Thoracic aorta (tissue), 2 donors: ENCODE measurements at places on chromosomes 5 and 9.
A peak's percentile ranks its signal among the peaks of the same experiment; 100 is the strongest.

DNA sequence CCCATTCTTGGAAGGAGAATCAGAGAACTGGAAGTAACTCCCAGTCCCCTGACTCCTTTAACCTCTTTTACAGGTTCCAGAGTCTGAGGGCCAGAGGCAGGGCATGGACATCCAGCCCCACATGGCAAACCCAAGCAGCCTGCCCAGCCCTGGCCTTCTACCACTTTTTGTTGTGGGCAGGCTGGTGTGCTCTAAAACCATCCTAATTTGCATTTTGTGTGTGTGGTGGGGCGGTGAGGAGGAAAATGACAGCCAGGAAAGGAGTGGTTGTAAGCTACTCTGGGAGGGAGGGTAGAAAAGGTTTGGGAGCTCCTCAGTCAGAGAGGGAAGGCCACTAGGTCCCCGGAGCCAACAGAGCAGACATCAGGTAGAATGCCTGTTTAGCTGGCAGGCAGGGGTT lies 90.6 kb downstream of the PSD2 start:
- DNase-seq, result no peak
- no peak overlapping the region for H3K4me3 ChIP-seq
- no peaks in the 10 kb centered on the region for H3K27me3 ChIP-seq
- no peaks in the 10 kb centered on the region for H3K4me1 ChIP-seq
- H3K36me3 ChIP-seq, result no peaks in the 10 kb centered on the region

GRCh38 chr5:115599924-115600323 lies 2.4 kb downstream of the TICAM2 start:
- peak overlapping the region; percentile 39 for H3K4me3 ChIP-seq
- no peak for DNase-seq
- no peaks in the 10 kb centered on the region for H3K36me3 ChIP-seq

- no peaks in the 10 kb centered on the region for H3K4me1 ChIP-seq
- no peak overlapping the region for H3K4me3 ChIP-seq
- no peak for DNase-seq
These were observed 56.2 kb upstream of the ANKRD33B start for GRCh38 chr5:10507575-10508096.

DNA sequence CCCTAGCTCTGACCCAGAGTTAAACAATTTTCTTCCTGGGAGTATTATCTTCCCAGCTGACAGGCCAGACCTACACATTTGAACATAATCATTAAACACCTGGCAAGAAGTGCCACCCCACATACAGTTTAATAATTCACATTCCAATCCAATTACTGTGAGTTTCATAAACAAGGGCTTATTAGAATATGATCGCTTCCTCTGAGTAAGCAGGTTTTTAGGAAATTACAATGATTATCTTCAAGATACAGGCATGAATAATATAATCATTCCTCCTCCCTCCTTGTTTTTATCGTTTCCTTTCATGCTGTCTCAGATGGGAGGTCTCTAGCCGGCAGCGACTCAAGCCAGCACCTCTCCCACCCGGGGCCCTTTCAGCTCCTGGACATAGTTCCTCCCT lies 15.8 kb upstream of the KIF4B start:
- no peak overlapping the region for H3K4me3 ChIP-seq
- no peaks in the 10 kb centered on the region for H3K27me3 ChIP-seq
- no peaks in the 10 kb centered on the region for H3K4me1 ChIP-seq
- no peak overlapping the region for H3K27ac ChIP-seq
- no peak for DNase-seq

GRCh38 chr5:29039994-29040393 lies 2001.6 kb upstream of the CDH9 start:
- H3K36me3 ChIP-seq, result no peaks in the 10 kb centered on the region
- H3K27ac ChIP-seq, result no peak overlapping the region
- no peak overlapping the region for H3K4me3 ChIP-seq
- H3K27me3 ChIP-seq, result no peaks in the 10 kb centered on the region
- DNase-seq, result no peak

GRCh38 chr5:148912714-148913398 lies 86.4 kb downstream of the ADRB2 start:
- no peaks in the 10 kb centered on the region for H3K27me3 ChIP-seq
- H3K27ac ChIP-seq, result no peak overlapping the region
- DNase-seq, result no peak
- peaks cover 5% of the 10 kb centered on the region for H3K4me1 ChIP-seq

DNA sequence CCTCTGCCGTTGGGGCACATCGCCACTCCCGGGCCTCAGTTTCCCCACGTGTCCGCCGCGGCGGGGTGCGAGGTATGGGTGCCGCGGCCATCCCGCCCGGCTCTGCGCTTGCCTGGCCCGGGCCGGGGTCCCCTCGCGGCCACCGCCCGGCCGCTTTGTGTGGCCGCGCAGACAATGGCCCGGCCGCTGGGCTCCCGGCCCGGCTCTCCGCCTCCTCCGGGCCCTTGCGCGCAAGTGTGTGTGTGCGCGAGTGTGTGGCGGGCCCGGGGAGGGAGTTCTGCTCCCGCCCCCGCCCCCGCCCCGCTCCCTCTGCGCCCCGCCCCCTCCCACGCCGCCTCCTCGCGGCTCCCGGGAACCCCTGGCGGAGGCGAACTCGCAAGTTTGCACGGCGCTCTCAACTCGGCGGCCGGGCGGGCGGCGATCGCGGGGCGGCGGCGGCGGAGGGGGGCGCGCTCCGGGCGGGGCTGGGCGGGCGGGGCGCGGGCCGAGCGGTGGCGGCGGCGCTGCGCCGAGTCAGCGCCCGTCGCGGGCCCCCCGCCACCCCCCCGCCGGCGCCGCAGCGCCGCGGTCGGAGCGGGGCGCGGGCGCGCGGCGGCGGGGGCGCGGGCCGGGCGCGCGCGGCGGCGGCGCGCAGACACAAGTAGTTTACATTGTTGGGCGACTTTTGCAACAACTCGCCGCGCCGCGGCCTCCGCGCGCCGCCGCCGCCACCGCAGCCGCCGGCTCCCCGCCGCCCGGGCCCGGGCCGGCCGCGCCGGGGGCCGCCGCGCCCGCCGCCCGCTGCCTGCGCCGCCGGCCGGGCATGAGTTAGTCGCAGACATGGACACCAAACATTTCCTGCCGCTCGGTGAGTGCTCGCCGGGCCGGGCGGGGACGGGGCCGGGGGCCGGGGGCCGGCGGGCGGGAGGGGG lies at the start of gene RXRA:
RXRA (plus strand) TSS at position 643 of the 911 bp plus-strand sequence; CDS start at position 820, 177 bp downstream.
- no peak for DNase-seq
- H3K4me3 ChIP-seq, result peak within 1 kb of the TSS; percentile 91
- H3K4me1 ChIP-seq, result peaks cover 43% of the 10 kb centered on the region
- no peaks in the 10 kb centered on the region for H3K36me3 ChIP-seq

DNA sequence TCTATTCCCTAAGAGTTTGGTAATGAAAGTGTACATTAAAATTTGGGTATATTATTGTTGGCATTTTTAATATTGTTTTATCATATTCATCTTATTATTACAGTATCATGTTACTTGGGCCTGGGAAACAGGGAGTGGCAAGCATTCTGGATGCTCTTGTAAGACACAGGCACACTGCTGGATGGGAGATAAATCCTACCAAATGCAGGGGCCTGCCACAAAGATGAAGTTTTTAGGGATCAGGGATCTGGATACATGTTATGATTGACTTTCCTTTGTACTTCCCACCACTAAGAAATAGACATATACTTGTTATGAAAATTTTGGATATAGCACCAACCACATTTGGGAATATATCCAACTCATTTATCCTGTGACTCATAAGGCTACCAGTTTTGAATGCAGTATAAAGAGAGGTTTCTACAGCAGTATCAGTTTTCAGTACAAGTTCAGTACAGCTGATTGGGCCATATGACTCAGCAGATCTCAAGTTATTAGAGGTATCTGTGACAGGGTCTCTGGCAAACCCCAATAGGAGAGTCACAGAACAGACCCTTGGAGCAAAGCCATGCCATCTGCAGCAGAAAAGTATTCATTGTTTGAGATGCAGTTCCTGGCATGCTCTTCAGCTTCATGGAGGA lies 360.1 kb downstream of the DMAC1 start:
- H3K27me3 ChIP-seq, result no peaks in the 10 kb centered on the region
- H3K36me3 ChIP-seq, result no peaks in the 10 kb centered on the region
- H3K4me3 ChIP-seq, result no peak overlapping the region

DNA sequence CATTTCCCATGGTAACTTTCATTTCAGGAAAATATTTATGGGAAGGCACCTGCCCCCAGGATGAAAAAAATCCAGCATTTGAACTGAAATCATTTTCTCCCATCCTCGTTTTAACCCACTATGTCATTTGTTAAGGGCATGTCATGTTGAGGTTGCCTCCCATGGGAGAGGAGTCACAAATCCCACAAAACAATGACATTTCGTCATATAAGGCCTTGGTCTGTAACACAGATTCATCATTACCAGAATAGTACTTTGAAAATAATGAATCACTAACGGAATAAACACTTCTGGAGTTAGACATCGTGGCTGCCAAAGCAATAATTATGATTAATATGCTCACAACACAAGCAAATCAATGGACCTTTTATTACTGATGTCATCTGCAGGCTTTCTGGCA lies 274.1 kb downstream of the NDUFS4 start:
- no peaks in the 10 kb centered on the region for H3K4me1 ChIP-seq
- no peak overlapping the region for H3K4me3 ChIP-seq
- no peaks in the 10 kb centered on the region for H3K27me3 ChIP-seq
- H3K27ac ChIP-seq, result no peak overlapping the region
- H3K36me3 ChIP-seq, result no peaks in the 10 kb centered on the region

- no peak overlapping the region for H3K27ac ChIP-seq
- H3K4me3 ChIP-seq, result no peak overlapping the region
- H3K36me3 ChIP-seq, result no peaks in the 10 kb centered on the region
- H3K4me1 ChIP-seq, result no peaks in the 10 kb centered on the region
These were observed 2.8 kb downstream of the IL3 start for GRCh38 chr5:132063090-132063911.

DNA sequence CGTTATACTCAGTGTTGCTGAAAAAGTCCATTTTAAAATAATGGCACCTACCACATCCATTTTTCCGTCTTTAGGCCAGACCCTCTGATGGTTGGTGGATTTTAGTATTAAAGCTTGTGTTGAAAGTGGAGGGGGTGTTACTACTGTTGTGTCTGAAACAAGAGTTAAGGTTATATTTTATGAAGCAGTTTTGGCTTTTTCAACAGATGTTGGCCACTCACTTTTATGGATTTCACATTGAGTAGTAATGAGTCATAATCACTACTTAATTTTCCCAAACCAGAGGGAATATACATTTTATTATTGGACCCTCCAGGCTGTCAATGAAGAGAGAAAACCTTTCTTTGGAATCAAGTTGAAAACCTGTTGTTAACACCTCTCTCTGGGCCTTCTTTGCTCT lies 88.0 kb downstream of the TRIO start:
- H3K4me1 ChIP-seq, result peaks cover 3% of the 10 kb centered on the region
- DNase-seq, result no peak
- H3K27ac ChIP-seq, result no peak overlapping the region
- no peaks in the 10 kb centered on the region for H3K27me3 ChIP-seq

DNA sequence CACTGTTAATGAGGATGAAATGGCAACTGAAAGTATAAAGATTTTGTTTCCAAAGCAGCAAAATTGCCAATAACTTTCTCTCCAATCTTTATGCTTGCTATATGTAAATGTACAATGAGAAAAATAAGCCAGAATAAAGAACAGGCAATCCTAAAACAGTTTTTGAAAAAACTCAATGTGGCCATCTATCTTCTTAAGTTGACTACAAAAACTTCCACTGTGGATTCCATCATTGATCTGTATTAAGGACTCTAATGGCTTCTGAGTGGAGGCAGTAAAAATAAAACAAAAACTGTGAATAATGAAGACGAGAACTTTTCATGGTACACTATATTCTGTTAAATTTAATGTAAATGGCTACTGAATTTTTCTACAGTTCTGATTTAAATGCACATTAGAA lies 382.9 kb downstream of the TMEM232 start:
- DNase-seq, result no peak
- H3K4me1 ChIP-seq, result peaks cover 49% of the 10 kb centered on the region
- no peak overlapping the region for H3K4me3 ChIP-seq

DNA sequence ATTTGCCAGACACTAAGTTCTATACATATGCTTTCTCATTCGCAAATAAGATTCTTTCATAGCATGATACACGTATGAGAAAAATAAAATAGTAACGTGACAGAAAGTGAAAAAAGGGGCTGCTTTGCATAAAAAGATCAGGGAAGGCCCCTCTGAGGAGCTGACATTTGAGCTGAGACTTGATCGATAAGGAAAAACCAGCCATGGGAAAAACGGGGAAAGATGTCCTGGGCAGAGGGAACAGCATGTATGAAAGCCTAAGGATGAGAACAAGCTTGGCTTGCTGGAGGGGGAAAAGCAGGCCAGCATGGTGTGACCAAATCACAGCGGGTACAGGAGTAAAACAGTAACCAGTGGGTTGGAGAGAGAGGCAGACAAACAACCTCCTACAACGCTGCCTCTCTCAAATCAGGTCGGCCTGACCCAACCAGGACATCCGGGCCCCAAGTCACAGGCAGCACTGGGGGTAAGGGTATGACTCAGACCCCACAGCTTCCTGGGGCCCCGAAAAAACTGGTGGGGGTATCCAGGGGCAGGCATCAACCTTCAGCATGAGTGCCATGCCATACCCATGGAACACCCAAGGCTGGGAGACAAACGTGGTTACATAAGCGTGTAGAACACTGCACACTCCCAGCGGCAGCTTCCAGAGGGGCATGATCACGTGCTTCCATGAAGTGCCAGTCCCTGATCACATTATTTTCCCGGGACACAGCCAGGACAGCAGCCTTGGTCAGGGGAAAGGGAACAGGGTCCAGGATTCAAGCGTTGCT lies 2.2 kb downstream of the TNIP1 start:
- no peaks in the 10 kb centered on the region for H3K27me3 ChIP-seq
- peaks cover 21% of the 10 kb centered on the region for H3K4me1 ChIP-seq
- H3K36me3 ChIP-seq, result no peaks in the 10 kb centered on the region
- no peak overlapping the region for H3K27ac ChIP-seq

DNA sequence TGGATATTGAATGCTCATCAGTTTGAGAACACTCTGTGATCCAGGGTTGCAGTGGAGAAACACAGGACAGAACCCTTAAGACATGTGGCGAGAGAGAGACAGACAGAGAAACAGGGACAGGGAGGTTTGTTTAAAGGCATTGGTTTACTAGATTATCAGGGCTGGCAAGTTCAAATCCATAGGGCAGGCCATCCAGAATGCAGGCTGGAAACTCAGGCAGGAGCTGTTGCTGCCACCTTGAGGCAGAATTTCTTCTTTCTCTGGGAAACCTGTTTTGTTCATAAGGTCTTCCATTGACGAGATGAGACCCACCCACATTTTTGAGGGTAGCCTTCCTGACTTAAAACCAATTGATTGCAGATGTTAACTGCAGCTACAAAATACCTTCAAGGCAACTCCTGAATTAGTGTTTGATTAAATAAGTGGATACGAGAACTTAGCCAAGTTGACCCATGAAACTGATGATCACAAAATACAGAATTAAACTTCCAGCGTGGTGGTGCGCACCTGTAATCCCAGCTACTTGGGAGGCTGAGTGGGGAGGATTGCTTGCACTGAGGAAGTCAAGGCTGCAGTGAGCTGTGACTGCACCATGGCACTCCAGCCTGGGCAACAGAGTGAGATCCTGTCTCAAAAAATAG lies 55.9 kb downstream of the NSUN2 start:
- H3K27ac ChIP-seq, result peak overlapping the region; percentile 71
- H3K36me3 ChIP-seq, result no peaks in the 10 kb centered on the region

DNA sequence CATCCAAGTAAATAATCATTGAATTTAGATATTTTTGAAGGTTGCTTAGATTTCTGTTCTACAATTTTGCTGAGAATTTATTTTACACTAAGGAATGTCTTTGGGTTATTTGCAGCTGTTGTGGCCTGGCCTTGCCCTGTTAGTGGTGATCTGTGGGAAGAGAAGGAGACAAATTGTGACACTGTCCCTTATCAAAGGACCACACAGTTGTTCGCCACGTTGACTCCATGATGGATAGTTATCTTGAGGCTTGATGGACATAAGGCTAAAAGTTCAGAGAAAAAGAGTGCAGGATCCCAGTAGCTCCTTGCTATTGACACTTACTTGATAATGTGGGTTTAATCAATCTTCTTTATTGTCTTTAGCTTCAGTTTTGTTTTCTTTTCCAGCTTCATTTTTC lies 186.6 kb upstream of the MEF2C start:
- H3K27ac ChIP-seq, result no peak overlapping the region
- no peaks in the 10 kb centered on the region for H3K36me3 ChIP-seq
- no peaks in the 10 kb centered on the region for H3K4me1 ChIP-seq
- no peaks in the 10 kb centered on the region for H3K27me3 ChIP-seq
- DNase-seq, result no peak
